ENCODE measurements at places on chromosomes 3 and 15.

- DNase-seq = no peak
Observed at GRCh38 chr3:55639143-55639542, 152.0 kb upstream of the WNT5A start.

GRCh38 chr15:89144491-89144890 is 56.2 kb downstream of the ABHD2 start:
- no peak for DNase-seq

- no peak for DNase-seq
Observed at GRCh38 chr3:69107841-69108240, 14.6 kb downstream of the LMOD3 start.

DNA sequence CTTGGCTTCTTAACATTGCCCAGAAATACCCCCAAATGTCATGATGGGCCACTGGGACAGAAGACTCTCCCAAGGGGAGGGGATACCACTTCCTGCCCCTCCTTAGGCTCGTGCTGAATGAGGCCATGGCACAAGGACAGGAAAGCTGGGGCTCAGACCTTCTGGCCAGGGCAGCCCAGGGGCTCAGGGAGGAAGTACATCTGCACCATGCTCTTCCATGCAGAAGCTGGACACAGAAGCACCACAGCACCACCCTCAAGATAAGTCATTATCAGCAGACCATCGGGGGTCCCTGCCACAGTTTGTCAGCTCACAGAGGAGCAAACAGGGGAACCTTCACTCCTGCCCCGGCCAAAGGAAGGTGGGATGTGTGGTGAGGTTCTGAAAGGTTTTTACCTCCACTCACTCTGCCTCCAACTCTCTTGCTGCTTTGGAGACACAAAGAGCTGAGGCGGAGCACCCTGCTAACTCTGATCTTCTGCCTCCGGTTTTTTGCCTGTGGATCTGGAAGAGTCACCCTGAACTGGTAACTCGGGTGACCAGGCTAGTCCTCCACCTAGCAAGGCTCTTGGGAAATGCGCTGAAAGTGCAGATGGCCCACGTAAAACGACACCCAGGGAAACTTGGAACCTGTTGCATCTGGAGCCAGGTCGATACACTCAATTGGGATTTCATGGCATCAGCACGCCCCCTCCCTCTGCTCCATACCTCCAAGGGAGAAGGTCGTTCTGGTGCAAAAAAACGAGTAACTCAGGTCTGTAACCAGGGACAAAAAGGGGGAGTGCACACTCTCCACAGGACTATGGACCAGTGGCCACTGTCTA is 8.3 kb downstream of the BMF start:
- DNase-seq = no peak

- no peak for DNase-seq
Observed at GRCh38 chr3:179264449-179264848, 13.5 kb upstream of the KCNMB3 start.

DNA sequence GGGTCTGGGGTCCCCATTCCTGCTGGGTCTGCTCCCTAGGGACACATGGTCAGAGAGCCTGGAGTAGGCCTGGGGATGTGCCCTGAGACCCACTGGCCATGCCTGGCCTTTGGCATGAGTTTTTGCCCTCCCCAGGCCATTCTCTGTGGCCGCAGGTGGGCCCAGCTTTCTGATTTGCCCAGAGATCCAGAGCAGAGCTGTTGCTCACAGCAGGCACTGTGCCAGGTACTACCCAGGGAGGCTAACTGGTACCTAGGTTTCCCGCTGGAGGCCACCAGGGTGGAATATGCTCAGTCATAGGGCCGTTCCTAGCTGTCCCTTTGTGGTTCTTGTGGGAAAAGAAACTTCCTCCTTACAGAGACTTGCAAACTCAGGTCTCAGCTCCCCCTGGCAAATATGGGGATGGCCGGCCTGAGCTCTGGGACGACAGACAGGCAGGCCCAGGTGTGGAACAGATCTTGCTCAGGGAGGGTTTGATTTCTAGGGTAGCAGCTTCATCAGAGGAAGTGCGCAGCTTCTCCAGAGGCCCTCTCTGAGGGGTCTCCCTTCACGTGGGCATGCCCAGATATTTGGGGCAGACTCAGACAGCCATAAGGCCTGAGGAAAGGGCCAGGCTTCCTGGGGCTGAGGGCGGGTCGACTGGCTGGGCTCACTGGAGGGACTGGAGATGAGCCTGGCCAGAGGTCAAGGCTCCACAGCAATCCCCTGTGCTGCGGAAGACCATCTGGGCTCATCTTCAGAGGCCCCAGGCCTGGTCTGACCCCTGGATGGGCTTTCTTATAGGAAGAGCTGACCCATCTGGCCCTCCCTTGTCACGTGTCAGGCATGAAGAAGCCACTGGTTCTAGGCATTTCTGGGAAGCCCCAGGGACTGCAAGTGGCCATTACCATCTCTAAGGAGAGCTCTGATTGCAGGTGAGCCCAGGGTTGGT is 28.0 kb downstream of the ACAA1 start:
- no peak for DNase-seq

DNA sequence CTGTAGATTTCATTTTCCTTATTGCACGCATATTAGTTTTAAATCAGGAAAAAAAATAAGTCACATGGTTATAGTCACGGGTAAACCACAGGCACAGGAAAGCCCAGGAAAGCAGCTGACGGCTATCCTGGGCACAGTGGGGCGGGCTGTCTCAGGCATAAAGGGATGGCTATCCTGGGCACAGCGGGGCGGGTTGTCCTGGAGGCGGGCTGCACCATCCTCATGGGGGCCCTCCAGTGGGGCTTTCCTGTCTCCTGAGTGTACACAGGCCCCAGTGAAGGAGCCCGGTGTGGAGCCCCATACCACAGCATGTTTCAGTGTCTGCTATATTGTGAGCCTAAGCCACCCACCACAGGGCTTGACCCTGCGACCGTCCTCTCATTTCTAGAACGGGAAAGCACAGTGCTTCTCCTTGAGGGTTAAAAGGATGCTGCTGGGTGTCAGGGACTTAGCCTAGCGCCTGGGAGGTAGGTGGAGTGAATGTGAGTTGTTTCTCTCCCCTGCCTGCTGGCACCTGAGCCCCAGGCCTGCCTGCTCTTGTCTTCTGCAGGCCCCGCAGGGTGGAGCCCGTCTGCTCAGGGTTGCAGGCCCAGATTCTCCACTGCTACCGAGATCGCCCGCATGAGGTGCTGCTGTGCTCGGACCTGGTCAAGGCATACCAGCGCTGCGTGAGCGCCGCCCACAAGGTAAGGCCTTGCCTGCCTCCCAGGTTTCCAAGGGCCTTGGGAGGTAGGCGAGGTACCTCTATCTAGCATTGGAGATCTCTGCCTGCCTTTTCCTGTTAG is 25.9 kb upstream of the PLXNA1 start:
- DNase-seq = no peak

GRCh38 chr15:89128320-89129122 is 40.3 kb downstream of the ABHD2 start:
- no peak for DNase-seq
